ENCODE measurements at places on chromosomes 12 and 14.

DNA sequence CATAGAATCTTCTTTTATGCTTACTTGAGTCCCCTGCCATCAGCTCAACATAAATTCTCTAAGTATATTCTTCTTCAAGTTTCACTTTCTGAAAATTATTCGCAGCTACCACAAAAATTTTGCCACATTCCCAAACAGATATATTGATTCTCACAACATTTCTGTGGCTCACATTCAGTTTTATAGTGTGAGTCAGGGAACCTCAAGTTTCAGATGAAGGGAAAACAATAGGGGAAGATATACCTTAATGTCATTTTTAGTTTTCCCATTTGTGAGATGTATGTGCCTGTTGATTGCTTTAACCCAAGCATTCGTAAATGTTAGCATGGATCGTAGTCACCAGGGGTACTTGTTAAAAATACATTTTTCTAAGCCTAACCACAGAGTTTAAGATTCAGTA, 465.8 kb downstream of the CCER1 start:
- DNase-seq: no peak

GRCh38 chr14:49056021-49056420, 530.2 kb downstream of the RPS29 start:
- DNase-seq: no peak

GRCh38 chr12:53625946-53626701, at the start of gene ATF7:
TSS of gene ATF7 (minus strand) at chr12:53626382. CDS start at chr12:53601000, 25,382 bp downstream.
- peak; percentile 96 for DNase-seq

DNA sequence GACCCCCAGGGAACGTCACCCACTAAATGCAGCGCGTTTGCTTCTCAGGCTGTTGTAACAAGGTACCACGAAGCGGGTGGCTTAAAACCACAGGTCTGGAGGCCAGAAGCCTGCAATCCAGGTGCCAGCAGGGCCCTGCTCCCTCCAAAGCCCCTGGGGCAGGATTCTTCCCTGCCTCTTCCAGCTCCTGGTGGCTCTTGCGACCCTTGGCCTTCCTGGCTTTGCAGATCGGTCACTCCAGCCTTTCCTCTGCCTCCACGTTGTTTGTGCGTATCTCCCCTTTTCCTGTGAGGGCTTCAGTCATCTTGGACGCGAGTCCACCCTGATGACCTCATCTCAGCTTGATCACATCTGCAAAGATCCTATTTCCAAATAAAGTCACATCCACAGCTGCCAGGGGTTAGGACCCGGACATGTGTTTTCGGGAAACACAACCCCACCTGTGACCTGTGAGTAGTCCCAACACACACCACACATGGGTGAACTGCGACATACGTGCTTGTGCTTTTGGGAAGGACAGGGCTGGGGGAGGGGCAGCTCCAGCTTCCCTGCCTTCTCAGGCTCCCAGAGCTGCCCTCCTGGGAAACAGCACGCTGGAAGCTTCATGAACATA, 114.5 kb upstream of the NCOR2 start:
- peak; percentile 84 for DNase-seq

GRCh38 chr14:71591929-71592328, 340.3 kb upstream of the RGS6 start:
- peak; percentile 94 for DNase-seq
